Activated T-helper 1 cell treated with Interleukin-2 at 50 U/mL for 16 hours (primary cell): ENCODE measurements at places on chromosomes 3 and 15.

DNA sequence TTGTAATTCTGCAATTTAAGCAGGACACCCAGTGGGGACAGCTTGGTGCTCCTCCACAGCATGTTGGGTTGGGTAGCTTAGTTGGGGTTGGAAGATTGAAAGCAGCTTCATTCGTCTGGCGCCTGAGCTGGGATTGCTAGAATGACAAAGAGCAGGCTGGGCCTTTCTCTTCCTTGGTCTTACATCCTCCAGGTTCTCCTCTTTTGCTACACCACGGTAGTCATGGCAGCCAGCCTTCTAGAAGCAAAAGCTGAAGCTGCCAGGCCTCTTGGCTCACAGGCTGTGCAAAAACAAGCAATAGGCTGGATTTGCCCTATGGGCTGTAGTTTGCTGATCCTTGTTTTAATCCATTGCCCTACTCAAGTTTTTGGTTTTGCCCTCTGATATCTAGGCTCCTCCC lies 3.2 kb upstream of the ANXA2 start:
- DNase-seq, result no peak

DNA sequence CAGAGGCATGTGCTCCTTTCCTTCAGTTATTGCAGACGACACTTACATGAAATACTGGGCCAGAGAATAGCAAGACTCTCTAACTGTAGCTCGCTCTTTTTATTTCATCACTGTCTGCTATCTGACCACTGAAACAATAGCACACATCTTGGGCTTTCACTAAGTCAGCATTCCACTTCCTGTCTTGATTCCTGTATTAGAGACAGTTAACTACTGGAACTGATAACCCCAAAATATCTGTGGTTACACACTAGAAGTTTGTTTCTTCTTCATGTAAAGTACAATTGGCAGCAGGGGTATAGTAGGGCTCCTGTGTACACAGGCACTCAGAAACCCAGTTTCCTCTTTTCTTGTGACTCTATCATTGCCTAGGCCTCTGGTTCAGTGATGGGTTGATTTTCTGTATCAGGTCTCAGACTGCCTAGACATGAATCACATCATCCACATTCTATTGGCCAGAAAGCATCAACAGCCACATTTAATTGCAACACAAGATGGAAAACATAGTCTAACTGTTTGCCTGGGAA lies 230.2 kb upstream of the CD96 start:
- no peak for DNase-seq

DNA sequence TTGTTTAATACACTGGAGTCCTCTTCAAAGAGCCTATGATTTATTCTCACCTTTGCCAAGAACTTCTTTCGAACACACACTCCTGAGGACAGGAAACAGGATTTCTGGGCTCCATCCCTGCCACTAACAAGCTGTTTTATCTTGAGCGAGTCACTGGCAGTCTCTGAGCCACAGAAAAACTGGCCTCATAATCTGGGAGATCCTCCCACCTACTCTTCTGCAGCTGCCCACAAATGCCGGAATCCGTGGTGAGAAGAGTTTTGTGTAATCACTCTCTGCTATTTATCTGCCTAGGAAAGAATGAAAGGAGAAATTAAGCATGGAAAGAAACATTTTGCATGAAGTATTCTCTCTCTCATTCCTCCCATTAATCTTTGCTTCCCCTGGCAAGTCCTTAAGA lies 172.0 kb upstream of the TRIM42 start:
- no peak for DNase-seq

DNA sequence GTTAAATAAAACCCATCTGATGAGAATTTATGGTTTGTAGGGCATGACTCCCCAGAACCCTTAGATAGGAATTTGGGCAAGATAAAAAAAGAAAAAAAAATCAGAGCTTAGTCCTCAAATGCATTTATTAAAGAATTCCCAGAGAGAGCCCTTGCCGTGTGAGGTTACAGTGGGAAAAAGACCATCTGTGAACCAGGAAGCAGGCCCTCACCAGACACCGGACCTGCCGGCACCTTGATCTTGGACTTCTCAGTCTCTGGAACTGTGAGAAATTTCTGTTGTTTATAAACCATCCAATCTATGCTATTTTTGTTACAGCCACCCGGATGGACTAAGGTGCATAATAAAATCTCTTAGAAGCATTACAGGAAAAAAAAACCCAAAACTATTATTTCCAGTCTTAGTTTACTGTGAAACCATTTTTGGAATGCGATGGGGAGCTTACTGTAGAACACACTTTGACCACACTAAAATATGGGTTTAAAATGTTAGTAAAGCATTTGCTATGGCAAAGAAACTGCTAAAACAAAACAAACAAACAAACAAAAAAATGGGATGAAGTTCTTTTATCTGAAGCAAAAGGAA lies 72.2 kb downstream of the LEKR1 start:
- no peak for DNase-seq

- DNase-seq, result no peak
Observed at GRCh38 chr3:140298569-140299070, 363.6 kb downstream of the CLSTN2 start.
